ENCODE measurements at places on chromosomes 4 and X. TPM values are rescaled to one million over a fixed set of nuclear protein-coding genes. Genes with fewer than 3 reads are reported as not detected.

SORBS2 gene
- 0.37 TPM for total RNA-seq

DNA sequence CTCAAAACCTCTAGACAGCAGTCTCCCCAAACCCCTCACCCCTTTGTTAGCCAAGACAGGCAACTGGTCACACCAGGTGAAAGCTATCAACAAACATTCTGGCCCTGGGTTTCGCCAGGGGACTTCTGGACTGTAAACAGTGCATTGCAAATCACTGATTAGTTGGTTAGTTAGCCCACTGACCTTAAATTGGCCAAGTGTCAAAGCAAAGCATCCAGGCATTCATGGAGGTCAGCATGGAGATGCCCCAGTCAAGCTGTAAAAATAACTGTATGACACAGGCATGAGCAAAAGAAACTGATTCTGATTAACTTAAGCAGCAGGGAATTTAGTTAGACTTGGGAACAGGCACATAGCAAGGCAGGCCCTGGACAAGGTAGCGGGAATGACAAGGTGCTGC is 156.0 kb upstream of the TTC29 start:
- H3K27me3 ChIP-seq, result peaks cover 7% of the 10 kb centered on the region

DNA sequence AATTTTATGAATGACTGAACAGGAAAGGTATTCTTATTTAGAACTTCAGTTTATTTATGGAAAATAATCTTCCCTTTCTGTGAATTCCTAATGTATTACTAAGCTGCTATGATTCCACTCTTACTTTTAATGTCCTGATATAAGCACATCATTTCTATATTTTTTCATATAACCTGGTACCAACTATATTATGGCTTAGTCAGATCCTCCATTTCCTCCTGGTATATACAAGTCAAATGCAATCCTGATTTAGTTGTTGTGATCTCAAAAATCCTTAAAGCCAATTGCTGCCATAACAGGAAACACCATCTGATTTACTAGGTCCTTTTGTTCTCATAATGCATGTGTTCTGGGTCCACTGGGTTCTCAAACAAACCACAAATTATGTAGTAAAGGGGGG is 26.8 kb downstream of the TRMT2B start:
- H3K4me1 ChIP-seq, result peaks cover 8% of the 10 kb centered on the region
- no peak overlapping the region for H3K4me3 ChIP-seq
- H3K36me3 ChIP-seq, result peaks cover 18% of the 10 kb centered on the region
- no peaks in the 10 kb centered on the region for H3K27me3 ChIP-seq
- H3K27ac ChIP-seq, result peak overlapping the region; percentile 51

DNA sequence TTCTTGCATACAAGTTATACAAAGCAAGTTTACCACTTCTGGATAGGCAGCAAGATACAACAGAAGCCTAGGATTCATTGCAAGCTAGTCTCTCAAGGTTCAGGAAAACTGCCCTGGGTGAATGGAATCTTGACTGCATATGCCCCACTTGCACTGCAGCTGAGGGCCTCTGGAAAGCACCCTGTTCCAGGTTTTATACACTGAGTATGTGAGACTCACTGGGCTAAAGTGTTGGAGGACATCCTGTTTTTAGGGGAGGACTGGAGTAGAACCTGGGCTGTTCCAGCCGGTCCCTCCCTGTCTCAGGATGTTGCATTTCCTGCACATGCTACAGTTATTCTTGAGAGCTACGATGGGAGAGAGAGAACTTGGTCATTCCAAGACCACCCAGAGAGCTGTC is 168.5 kb upstream of the NUDT6 start:
- H3K4me3 ChIP-seq, result no peak overlapping the region
- H3K36me3 ChIP-seq, result peaks cover 30% of the 10 kb centered on the region
- H3K4me1 ChIP-seq, result peaks cover 16% of the 10 kb centered on the region

- H3K27me3 ChIP-seq, result peaks cover 14% of the 10 kb centered on the region
- peaks cover 7% of the 10 kb centered on the region for H3K4me1 ChIP-seq
- DNase-seq, result no peak
- no peak overlapping the region for H3K4me3 ChIP-seq
- H3K27ac ChIP-seq, result no peak overlapping the region
- H3K36me3 ChIP-seq, result peaks cover 5% of the 10 kb centered on the region
Measured at GRCh38 chr4:40306226-40306625, 28.9 kb upstream of the CHRNA9 start.

POF1B gene
- not detected for total RNA-seq

- no peak overlapping the region for H3K4me3 ChIP-seq
- no peaks in the 10 kb centered on the region for H3K27me3 ChIP-seq
- no peak overlapping the region for H3K27ac ChIP-seq
- no peaks in the 10 kb centered on the region for H3K4me1 ChIP-seq
Measured at GRCh38 chr4:18231726-18232125, 210.2 kb upstream of the LCORL start.

GRCh38 chr4:183444214-183445096 is at the start of gene CDKN2AIP:
TSS of gene CDKN2AIP (plus strand) at chr4:183444636. CDS start at chr4:183444798, 162 bp downstream.
- H3K36me3 ChIP-seq, result peaks cover 35% of the 10 kb centered on the region
- H3K27ac ChIP-seq, result peak within 1 kb of the TSS; percentile 96
- peak; percentile 89 for DNase-seq
- H3K27me3 ChIP-seq, result no peaks in the 10 kb centered on the region

DNA sequence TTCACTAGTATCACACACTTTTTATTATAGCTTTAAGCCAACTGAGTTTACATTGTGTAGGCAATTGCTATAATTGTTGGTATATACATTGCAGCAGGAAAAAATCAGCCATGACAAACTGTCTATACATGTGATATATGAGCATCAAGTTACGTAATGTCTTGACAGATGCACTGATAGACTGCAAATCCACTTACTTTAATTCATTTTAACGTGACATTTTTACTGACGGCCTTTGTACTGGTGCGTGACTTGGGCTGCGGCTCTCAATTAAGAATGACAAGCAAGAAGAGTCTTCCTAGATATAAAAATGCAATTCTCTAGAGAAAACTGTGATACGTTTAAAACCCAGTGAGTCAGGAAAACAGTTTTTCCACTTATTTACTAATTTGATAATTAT is 143.8 kb downstream of the ACTRT1 start:
- H3K27me3 ChIP-seq, result no peaks in the 10 kb centered on the region
- H3K4me1 ChIP-seq, result no peaks in the 10 kb centered on the region
- no peaks in the 10 kb centered on the region for H3K36me3 ChIP-seq
- no peak overlapping the region for H3K4me3 ChIP-seq
- no peak overlapping the region for H3K27ac ChIP-seq

MAGEC2 gene
- total RNA-seq, result not detected

GRCh38 chrX:48516987-48517386 is 4.6 kb upstream of the EBP start:
- H3K4me3 ChIP-seq, result no peak overlapping the region
- peaks cover 4% of the 10 kb centered on the region for H3K36me3 ChIP-seq

HPGD gene
- not detected for total RNA-seq

TMLHE gene
- 12.5 TPM for total RNA-seq

DNA sequence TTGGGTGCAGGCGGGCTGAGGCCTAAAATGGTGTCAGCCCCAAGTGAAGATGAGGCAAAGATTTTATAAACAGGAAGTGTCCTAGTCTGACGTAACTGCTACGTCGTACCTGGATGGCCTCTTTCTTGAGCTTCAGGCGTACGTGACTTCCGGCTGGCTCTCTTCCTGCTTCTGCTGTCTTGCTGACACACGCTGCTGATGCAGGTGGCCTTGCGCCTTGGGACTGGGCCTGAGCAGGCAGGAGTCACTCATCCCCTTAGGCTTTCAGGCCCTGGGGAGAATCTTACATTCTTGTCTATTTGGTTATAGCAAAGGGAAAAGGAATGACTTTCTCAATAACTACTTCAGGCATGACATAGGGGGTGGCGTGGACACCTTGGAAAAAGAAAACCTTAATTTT is 20.1 kb upstream of the ABRAXAS1 start:
- no peak for DNase-seq
- H3K36me3 ChIP-seq, result no peaks in the 10 kb centered on the region

YY2 gene
- 3.5 TPM for total RNA-seq

RIPPLY1 gene
- not detected for total RNA-seq

- H3K4me3 ChIP-seq, result no peak overlapping the region
- no peak for DNase-seq
- H3K27me3 ChIP-seq, result no peaks in the 10 kb centered on the region
- H3K4me1 ChIP-seq, result no peaks in the 10 kb centered on the region
Measured at GRCh38 chrX:43314525-43314924, 341.6 kb upstream of the MAOA start.

DNA sequence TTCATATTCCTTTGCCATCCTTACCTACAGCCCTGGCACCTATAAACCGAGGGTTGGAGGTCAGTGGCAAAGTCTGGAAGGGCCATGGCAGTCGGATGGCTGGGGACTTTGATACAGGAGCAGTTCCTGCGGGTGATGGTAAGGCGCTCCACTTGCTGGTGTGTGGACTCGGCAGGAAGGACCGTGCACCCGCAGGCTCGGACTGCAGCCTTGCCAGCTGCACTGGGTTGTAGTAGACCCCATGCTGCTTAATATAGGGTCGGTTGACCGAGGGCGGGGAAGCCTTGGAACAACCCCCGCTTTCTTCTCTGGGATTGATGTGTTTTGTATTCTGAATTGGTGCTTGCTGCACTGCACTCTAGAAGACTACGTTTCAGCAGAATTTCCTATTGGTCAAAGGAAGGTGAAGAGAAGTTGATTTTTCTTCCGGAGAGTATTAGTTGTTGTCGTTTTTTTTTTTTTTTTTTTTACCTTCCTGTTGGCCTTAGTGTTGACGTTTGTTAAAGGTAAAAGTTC is 638 bp downstream of the BLTP1 start:
- H3K36me3 ChIP-seq, result peaks cover 16% of the 10 kb centered on the region
- H3K4me3 ChIP-seq, result peak overlapping the region; percentile 94
- DNase-seq, result peak; percentile 18
- peak overlapping the region; percentile 61 for H3K27ac ChIP-seq

TMEM164 gene
- 8.5 TPM for total RNA-seq

FAT4 gene
- total RNA-seq, result 16.0 TPM

- no peak overlapping the region for H3K4me3 ChIP-seq
- no peak overlapping the region for H3K27ac ChIP-seq
- no peaks in the 10 kb centered on the region for H3K27me3 ChIP-seq
- H3K4me1 ChIP-seq, result peaks cover 9% of the 10 kb centered on the region
- no peak for DNase-seq
Measured at GRCh38 chrX:130075777-130076176, 34.5 kb downstream of the ELF4 start.

- no peaks in the 10 kb centered on the region for H3K27me3 ChIP-seq
- H3K27ac ChIP-seq, result no peak overlapping the region
- DNase-seq, result no peak
- H3K4me3 ChIP-seq, result no peak overlapping the region
- H3K36me3 ChIP-seq, result no peaks in the 10 kb centered on the region
- peaks cover 17% of the 10 kb centered on the region for H3K4me1 ChIP-seq
Measured at GRCh38 chrX:67596839-67597790, 53.3 kb downstream of the AR start.

GRCh38 chr4:40340030-40340429 is 4.9 kb downstream of the CHRNA9 start:
- peaks cover 8% of the 10 kb centered on the region for H3K27me3 ChIP-seq
- H3K27ac ChIP-seq, result no peak overlapping the region
- H3K36me3 ChIP-seq, result peaks cover 4% of the 10 kb centered on the region
- H3K4me3 ChIP-seq, result no peak overlapping the region

DNA sequence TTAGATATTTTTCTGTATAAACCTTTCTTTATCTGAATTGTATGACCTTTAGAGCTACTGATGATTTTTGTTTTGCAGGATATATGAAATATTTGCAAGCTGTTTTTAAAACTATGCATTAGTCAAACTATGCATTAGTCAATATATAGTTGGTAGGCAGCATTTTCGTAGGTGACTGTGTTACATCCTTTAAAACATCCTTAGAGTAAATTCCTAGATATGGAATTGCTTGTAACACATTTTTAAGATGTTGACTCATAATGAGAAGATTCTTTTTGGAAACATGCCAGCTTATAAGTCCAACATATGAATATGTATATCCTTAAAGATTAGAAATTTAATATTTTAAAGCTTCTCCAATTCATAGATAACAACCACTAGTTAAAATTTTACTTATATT is 1768.5 kb downstream of the PCDH7 start:
- no peaks in the 10 kb centered on the region for H3K27me3 ChIP-seq
- no peak overlapping the region for H3K4me3 ChIP-seq
- no peaks in the 10 kb centered on the region for H3K36me3 ChIP-seq
- H3K27ac ChIP-seq, result no peak overlapping the region

OPHN1 gene
- total RNA-seq, result 8.6 TPM

DNA sequence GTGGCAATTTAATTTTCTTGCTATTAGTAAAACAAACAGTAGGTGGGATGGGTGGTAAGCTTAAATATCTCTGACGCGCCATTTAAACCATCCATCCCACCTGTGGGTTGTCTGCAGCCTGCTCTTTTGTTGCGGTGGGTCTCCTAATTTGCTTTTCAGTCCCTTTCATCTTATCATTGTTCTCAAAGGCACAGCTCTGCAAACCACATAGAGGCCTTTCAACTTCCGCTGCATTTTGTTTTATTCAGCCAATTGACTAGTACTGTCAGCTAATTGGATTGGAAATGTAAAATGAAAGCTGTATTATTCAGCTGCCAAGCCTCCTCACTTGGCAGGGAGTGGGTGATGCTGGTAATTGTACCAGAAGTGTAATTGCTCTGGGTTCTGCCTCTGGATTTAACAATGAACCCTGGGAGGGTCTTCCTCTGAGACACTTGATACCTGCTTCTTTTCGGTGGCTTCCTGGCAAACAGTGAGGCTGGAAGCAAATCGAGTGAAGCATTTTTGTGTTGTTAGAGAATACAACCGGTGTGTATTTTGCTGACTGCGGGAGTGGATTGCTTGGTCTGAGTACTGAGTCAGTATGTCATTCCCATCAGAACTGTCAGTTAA is 165.6 kb downstream of the FRAS1 start:
- no peak overlapping the region for H3K4me3 ChIP-seq
- H3K27me3 ChIP-seq, result no peaks in the 10 kb centered on the region
- DNase-seq, result no peak
- H3K27ac ChIP-seq, result no peak overlapping the region
- H3K36me3 ChIP-seq, result peaks cover 10% of the 10 kb centered on the region
- no peaks in the 10 kb centered on the region for H3K4me1 ChIP-seq

KIF4A gene
- 11.7 TPM for total RNA-seq

TMPRSS11F gene
- not detected for total RNA-seq

DNA sequence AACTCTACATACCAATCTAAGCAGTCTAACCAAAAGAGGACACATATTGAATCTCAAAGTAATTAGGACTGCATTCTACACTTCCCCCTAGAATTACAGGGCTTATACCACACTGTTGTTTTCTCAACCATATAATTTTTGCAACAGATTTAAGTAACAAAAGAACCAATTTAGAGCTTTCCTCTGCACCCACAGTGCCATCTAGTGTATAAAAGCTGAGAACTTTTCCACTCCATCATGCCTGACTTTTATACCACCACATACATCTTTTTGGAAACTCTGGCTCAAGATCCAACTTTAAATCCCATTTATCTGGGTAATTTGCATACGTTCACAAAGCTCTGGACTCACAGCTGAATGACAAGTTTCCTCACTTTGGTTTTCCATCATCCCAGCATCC is 99.5 kb downstream of the EFHC2 start:
- no peaks in the 10 kb centered on the region for H3K36me3 ChIP-seq
- no peaks in the 10 kb centered on the region for H3K4me1 ChIP-seq
- no peak for DNase-seq
- H3K27ac ChIP-seq, result no peak overlapping the region
- H3K4me3 ChIP-seq, result no peak overlapping the region

Data from HFFc6 (cell line).